ENCODE measurements at places on chromosomes 2 and 18. TPM values are rescaled to one million over a fixed set of nuclear protein-coding genes. Genes with fewer than 3 reads are reported as not detected.
A peak's percentile ranks its signal among the peaks of the same experiment; 100 is the strongest.

GRCh38 chr2:158578703-158579330 lies 122.1 kb downstream of the PKP4 start:
- no peak for DNase-seq
- no peak overlapping the region for H3K4me3 ChIP-seq
- peaks cover 15% of the 10 kb centered on the region for H3K4me1 ChIP-seq
- no peak overlapping the region for H3K27ac ChIP-seq
- H3K36me3 ChIP-seq, result peaks cover under 1% of the 10 kb centered on the region

DNA sequence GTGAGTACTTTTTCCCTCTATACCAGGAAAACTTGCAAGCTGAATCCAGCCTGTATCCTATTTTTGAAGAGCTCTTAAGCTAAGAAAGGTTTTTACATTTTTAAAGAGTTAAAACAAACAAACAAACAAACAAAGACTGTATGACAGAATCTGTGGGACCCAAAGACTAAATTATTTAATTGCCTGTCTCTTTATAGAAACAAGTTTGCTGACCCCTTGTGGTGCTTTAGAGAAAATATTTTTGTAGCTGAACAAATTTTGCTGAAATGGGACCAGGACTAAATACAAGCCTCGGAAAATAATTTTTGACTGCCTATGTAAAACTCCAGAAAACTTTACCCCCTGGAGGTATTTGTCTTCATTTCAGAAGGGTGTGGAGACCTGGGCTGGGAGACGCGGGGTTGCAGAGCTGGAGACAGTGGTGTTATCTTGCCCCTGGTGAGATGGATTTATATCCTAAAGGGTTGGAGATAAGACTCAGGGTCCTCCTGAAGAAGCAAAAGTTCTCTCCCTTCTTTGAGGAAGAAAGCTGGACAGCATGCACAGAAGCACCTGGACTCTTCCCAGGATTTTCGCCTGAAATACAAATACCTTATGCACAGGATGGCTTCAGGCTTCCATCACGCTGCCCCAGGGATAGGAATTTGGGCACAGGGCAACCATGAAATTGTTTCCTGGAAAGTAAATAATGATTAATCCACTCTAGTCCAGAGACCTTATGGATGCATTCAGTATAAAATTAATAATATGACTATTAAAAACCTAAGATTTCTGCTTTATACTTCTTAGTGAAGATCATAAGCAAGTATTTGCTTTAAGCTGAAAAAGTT lies 54.3 kb downstream of the TMX3 start:
- H3K27ac ChIP-seq, result no peak overlapping the region
- no peaks in the 10 kb centered on the region for H3K27me3 ChIP-seq
- H3K4me1 ChIP-seq, result no peaks in the 10 kb centered on the region
- no peak for DNase-seq
- H3K4me3 ChIP-seq, result no peak overlapping the region

- H3K36me3 ChIP-seq, result no peaks in the 10 kb centered on the region
- no peak for DNase-seq
- no peak overlapping the region for H3K27ac ChIP-seq
- no peaks in the 10 kb centered on the region for H3K27me3 ChIP-seq
Measured at GRCh38 chr2:122999258-122999657, 1025.8 kb upstream of the CNTNAP5 start.

- peaks cover 28% of the 10 kb centered on the region for H3K4me1 ChIP-seq
- H3K27me3 ChIP-seq, result no peaks in the 10 kb centered on the region
Measured at GRCh38 chr2:224378701-224379097, 23.2 kb downstream of the FAM124B start.

GRCh38 chr2:3662239-3662638 lies 4.2 kb downstream of the ALLC start:
- H3K27me3 ChIP-seq, result no peaks in the 10 kb centered on the region
- H3K4me3 ChIP-seq, result no peak overlapping the region
- H3K4me1 ChIP-seq, result peaks cover 27% of the 10 kb centered on the region
- no peak for DNase-seq

Gene INHBB
- 3.2 TPM for total RNA-seq

Gene LYPD6
- total RNA-seq, result 0.08 TPM

GRCh38 chr2:235616885-235617284 lies 123.0 kb downstream of the AGAP1 start:
- peaks cover 43% of the 10 kb centered on the region for H3K4me1 ChIP-seq
- no peak for DNase-seq
- peak overlapping the region; percentile 74 for H3K27ac ChIP-seq
- H3K4me3 ChIP-seq, result peak overlapping the region; percentile 17
- H3K27me3 ChIP-seq, result no peaks in the 10 kb centered on the region
- H3K36me3 ChIP-seq, result no peaks in the 10 kb centered on the region

Gene G6PC2
- not detected for total RNA-seq

DNA sequence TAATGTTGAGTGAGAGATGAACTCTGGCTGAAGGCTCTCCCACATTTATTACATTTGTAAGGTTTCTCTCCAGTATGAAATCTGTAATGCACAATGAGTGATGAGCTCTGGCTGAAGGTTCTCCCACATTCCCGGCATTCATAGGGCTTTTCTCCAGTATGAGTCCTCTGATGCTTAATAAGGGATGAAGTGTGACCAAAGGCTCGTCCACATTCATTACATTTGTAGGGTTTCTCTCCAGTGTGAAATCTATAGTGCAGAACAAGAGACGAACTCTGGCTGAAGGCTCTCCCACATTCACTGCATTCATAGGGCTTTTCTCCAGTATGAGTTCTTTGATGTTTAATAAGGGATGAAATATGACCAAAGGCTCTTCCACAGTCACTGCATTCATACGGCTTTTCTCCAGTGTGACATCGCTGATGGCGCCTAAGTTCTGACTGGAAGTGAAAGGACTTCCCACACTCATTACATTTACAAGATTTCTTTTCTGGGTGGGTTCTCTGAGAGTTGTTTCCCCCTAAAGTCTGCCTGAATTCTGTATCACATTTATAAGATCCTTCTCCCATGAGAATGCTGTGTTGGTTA lies 10.2 kb downstream of the ZNF514 start:
- no peak overlapping the region for H3K4me3 ChIP-seq
- H3K36me3 ChIP-seq, result peaks cover 100% of the 10 kb centered on the region
- no peak for DNase-seq
- no peaks in the 10 kb centered on the region for H3K4me1 ChIP-seq
- no peak overlapping the region for H3K27ac ChIP-seq
- H3K27me3 ChIP-seq, result no peaks in the 10 kb centered on the region

- H3K36me3 ChIP-seq, result no peaks in the 10 kb centered on the region
- no peak for DNase-seq
- peaks cover 8% of the 10 kb centered on the region for H3K4me1 ChIP-seq
- H3K27ac ChIP-seq, result no peak overlapping the region
Measured at GRCh38 chr2:12399240-12399639, 317.5 kb upstream of the TRIB2 start.

DNA sequence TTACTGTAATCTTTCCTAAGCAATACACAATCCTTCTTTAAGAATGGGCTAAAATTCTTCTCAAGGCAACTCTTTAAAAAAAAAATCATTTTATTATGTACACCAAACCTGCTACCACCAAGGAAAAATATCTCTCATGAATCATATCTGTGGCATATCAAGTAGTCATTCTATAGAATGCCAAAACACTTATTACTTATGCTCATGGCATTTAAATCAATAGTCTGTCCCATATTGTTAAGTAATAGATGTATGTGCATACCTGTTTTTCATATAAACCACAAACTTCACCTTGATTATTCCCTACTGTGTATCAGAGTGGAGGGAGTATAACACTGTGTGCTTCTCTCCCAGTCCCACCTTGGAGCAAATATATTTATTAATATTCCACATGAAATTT lies 95.8 kb upstream of the SETBP1 start:
- DNase-seq, result no peak
- no peaks in the 10 kb centered on the region for H3K36me3 ChIP-seq
- no peaks in the 10 kb centered on the region for H3K4me1 ChIP-seq
- H3K27me3 ChIP-seq, result no peaks in the 10 kb centered on the region
- no peak overlapping the region for H3K4me3 ChIP-seq

- H3K36me3 ChIP-seq, result no peaks in the 10 kb centered on the region
- no peaks in the 10 kb centered on the region for H3K27me3 ChIP-seq
- no peak overlapping the region for H3K27ac ChIP-seq
- DNase-seq, result no peak
Measured at GRCh38 chr18:49321797-49322461, 138.5 kb downstream of the DYM start.

DNA sequence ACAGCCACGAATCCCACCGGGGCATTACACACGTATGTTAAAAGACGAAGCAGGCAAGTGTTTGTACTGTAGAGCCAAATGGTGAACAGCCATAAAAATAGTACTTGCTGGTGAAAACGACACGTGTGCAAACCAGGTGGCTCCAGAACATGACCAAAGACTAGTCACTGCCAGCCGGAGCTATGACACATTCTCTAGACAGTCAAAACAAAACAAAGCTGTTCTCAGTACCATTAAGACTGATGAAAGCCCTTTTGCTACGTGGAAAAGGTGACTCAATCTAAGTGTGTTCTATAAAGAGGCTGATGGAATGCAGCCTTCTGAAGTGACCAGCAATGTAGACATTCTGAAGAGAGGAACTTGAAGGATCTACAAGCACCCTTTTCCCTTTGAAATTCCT lies 367.7 kb upstream of the NETO1 start:
- no peak for DNase-seq
- H3K36me3 ChIP-seq, result no peaks in the 10 kb centered on the region

DNA sequence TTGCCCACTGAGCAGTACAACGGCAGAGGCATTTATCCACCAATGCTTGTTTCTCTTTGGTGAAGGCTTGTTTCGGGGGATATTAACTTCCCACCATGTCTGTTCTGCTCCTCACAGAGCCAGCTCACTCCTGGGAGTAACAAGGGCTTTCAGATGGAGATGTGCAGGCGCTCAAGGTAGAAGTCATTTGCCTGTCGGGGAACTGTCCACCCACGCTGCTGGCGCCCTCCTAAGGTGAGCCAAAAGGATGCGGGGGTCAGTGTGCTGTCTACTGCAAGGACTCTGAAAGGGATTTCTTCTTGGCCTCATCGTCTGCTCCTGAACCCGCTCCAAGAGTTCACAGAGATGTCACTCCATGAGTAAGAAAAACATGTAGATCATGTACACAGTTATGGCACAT lies 57.0 kb upstream of the CYRIA start:
- H3K36me3 ChIP-seq, result no peaks in the 10 kb centered on the region
- H3K27ac ChIP-seq, result no peak overlapping the region
- no peak for DNase-seq
- peaks cover 25% of the 10 kb centered on the region for H3K27me3 ChIP-seq

Gene RBM44
- 0.27 TPM for total RNA-seq

DNA sequence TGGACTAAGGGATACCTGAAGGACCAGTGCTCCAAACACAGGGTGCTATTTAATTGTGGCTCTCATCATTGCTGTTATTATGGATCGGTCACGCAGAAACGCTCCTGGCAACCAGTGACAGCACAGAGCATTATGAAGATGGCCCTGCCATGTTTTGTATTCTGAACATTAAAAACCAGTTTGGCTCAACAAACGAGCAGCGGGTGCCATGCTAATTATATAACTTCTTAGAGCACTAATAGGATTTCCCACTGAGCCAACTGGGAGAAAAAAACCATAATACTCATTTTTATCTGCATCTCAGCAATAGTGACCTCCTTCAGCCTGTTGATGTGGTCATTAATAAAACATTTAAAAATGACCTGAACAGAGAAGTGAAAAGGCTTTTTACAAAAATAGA lies 212.8 kb downstream of the STK39 start:
- H3K27ac ChIP-seq, result no peak overlapping the region
- no peaks in the 10 kb centered on the region for H3K27me3 ChIP-seq
- no peaks in the 10 kb centered on the region for H3K4me1 ChIP-seq

Gene CCDC141
- total RNA-seq, result 208 TPM

- no peak overlapping the region for H3K27ac ChIP-seq
- no peak for DNase-seq
- no peaks in the 10 kb centered on the region for H3K36me3 ChIP-seq
- no peak overlapping the region for H3K4me3 ChIP-seq
- peaks cover 31% of the 10 kb centered on the region for H3K27me3 ChIP-seq
- H3K4me1 ChIP-seq, result no peaks in the 10 kb centered on the region
Measured at GRCh38 chr2:113058411-113058994, 495 bp upstream of the IL36RN start.

Gene GPR155
- total RNA-seq, result 16.3 TPM

DNA sequence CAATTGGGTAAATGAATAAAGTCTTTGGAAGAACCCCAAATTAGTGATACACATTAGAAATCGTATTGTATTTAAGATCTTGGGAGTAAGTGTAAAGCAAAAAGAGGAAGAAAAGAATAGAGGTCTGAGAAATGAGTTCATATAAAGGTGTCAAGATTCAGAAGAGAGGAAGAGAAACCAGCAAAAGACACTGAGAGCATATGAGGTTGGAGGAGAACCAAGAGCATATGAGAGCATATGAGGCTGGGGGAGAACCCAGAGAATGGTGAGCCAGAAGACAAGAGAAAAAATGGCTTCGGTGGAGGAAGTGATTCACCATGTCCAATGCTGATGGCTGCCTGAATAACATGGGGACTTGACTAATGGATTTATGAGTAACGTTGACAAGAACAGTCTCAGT lies 620.1 kb upstream of the GCFC2 start:
- no peak for DNase-seq
- no peaks in the 10 kb centered on the region for H3K36me3 ChIP-seq
- no peaks in the 10 kb centered on the region for H3K27me3 ChIP-seq

DNA sequence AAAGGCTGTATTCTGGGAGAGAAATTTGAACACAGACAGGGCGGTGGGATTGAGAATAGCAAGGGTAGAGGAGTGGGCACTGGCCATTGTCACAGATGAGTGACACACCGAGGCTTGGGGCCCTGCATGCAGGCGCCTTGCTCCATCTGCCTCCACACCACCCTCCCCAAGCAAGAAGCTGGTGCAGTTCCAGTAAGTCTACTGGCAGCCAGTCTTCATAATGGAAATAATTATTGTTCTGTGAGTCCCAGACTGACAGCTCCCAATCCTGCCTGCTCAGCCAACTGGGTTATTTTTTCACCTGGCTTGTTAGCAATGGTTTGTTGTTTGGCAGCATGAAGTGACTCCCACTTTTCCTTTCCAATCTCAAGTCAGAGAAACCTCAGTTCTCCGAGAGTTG lies 13.0 kb downstream of the TTC32 start:
- no peaks in the 10 kb centered on the region for H3K36me3 ChIP-seq
- DNase-seq, result no peak
- no peak overlapping the region for H3K27ac ChIP-seq

DNA sequence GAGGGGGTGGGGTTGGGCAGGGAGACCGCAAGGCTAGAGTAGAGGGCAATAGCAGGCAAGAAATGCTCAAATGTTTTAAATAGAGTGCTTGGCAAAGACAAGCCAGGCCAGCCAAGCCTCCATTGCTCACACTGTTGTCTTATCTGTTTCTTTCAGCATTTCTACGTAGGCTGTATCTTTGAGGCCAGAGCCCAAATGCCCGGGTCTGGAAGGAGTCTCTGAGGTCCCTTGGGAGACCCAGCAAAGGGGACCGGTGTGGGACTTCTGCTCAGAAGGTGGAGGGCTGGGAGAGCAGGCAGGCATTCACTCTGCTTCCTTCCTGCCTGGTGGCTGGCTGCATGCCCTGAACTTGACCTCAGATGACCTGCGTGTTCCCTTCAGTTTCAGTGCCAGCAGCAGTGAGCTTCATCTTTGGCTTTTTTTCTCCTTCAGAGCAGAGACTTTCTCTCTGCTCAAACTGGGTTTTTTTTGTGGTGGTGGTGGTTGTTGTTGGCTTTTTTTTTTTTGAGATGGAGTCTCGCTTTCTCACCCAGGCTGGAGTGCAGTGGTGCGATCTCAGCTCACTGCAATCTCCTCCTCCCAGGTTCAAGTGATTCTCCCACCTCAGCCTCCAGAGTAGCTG lies 13.7 kb upstream of the TET3 start:
- H3K36me3 ChIP-seq, result no peaks in the 10 kb centered on the region
- no peaks in the 10 kb centered on the region for H3K27me3 ChIP-seq

Gene SERPINB3
- total RNA-seq, result not detected

- no peaks in the 10 kb centered on the region for H3K4me1 ChIP-seq
- no peaks in the 10 kb centered on the region for H3K27me3 ChIP-seq
- H3K4me3 ChIP-seq, result no peak overlapping the region
- H3K36me3 ChIP-seq, result no peaks in the 10 kb centered on the region
- DNase-seq, result no peak
- no peak overlapping the region for H3K27ac ChIP-seq
Measured at GRCh38 chr2:67633212-67633856, 236.2 kb downstream of the ETAA1 start.

Gene SCN7A
- 22.3 TPM for total RNA-seq
